ENCODE measurements at places on chromosomes 1 and 21.
A peak's percentile ranks its signal among the peaks of the same experiment; 100 is the strongest.

DNA sequence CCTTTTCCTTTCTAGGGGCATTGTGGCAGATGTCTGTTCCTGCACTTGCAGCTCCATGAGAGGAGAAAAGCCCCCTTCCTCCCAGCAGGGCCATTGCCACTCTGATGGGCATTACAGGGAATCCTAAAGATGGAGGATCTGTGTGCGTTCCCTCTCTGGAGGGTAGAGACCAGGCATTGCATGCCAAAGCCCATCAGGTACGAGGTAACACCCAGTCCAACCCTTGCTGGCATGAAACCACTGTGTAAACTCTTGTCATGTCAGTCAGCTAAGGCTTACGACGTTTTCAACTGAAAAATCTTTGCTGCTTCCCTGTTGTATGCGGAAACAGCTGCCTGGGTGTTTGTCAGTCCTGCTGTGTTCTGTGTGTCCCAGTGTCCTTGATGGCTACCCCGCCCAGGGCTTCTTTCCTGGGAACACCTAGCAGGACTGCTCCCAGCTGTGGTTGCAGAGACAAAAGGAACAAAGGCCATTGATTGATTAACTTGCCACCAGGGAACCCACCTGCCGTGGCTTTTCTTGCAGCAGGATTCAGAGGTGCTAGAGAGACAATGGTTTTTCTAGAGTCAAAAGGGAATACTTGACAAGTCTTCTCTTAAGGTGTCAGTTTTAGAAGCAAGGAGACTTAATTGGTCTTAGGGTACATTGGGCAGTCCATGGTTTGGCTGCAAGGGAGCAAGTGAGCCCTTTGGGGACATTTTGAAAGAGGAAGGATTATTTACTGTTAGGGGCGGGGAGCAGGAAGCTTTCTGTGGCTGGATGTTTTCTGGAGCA is 24.6 kb downstream of the B3GALT5 start:
- no peak for DNase-seq

DNA sequence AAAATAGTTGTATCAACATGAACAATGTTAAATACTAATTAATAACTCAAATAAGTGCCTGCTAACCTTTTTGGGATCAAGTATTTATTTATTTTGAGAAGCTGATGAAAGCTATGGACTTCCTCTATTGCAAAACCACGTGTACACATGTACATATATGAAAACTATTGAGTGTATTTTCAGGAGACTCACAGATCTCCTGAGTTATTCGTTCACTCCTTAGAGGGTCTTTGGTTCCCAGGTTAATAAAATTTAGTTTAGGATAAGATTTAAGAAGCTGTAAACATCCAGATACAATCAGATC is 130.5 kb downstream of the DISC1 start:
- DNase-seq, result no peak

- DNase-seq, result peak; percentile 53
Observed at GRCh38 chr1:32426489-32427255, 32.4 kb upstream of the BSDC1 start.

- DNase-seq, result no peak
Observed at GRCh38 chr1:200379940-200380588, 29.8 kb downstream of the ZNF281 start.

GRCh38 chr1:245687636-245688535 is 533.1 kb downstream of the KIF26B start:
- no peak for DNase-seq

- no peak for DNase-seq
Observed at GRCh38 chr1:203366476-203366875, 15.6 kb upstream of the FMOD start.

DNA sequence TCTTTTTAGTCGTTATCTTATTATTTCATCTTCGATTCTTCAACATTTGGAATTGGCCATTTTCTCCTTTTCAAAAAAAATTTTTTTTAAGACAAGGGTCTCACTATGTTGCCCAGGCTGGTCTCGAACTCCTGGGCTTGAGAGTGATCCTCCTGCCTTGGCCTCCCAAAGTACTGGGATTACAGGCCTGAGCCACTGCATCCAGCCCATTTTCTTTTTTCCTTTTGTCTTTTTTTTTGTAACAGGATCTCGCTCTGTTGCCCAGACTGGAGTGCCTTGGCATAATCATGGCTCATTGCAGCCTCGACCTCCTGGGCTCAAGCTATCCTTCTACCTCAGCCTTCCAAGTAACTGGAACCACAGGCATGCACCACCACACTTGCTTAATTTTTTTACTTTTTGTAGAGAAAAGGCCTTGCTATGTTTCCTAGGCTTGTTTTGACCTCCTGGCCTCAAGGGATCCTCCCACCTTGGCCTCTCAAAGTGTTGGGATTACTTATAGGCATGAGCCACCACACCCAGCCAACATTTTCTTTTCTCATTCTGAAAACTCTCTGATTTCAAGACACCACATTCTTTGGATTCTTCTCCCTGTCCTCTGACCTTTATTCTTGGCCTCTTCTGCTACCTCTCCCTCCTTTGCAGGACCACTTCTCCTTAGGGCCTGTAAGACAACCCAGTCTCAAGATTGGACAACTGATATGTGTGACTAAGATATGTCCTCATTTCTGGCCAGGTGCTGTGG is 6.0 kb upstream of the MAP1LC3C start:
- DNase-seq, result no peak

GRCh38 chr21:39952265-39952664 is 85.0 kb downstream of the PCP4 start:
- DNase-seq, result no peak

DNA sequence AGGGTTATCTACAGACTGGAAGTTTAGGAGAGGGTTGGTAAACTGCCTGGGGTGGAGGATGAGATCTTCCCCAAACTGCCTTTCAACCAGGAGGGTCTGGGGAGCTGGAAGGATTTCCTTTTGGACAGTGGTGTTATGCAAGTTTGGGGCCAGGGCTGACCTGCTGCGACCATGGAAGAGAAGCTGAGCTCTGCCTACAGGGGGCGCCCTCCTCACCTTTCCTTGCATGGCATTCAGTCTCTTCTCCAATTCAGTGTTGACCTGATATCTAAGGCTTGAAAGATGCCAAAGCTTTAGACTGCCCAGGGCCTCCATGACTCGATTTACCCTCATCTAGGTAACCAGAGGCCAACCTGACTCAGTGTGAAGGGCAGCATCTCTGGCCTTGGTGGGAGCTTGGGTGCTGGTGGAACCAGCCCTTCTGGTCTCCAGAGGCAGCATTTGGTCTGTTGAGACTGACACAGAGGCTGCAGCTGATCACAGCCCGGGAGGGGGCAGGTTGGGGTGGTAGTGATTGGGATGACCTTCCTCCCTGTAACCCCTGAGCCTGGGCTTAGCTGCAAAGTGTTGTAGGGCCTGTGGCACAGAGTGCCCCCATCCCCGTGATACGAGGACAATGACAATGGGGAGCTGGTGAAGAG is 170.0 kb downstream of the GRIK3 start:
- no peak for DNase-seq

DNA sequence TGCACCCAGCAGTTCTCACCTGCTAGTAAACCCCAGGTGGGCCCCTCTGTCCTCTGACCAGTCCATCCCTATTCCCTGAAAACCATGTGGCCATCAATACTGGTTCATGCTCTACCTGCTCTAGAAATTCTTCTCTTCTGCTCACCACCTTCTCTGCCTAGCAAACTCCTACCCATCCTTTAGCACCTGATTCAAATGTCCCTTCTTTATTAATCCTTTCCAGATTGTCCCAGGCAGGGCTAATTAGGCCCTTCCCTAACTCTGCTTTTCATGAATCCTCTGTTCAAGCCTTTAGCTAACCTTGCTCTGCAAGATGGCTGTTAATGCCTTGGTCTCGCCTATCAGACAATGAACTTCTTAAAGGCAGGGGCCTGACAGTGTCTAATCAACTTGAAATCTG is 62.1 kb upstream of the TRABD2B start:
- DNase-seq, result no peak

GRCh38 chr1:65478379-65479026 is 58.0 kb downstream of the LEPR start:
- DNase-seq, result no peak

DNA sequence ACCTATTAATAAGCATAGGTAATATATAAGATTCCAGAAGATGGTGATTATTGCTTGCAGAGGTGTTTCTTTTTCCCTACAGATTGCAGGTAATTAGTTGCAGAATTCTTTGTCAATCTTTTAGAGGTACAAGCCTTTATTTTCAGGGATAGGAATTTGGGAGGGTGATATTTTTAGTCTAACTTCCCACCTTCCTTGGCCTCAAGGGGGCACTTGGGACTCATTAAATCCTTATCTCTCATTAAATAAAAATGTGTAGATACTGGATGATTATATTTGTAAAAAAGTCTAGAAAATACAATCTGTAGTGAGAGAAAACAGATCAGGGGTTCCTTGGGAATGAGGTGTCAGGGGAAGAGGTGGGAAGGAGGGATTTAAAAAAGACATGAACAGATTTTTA is 179.2 kb downstream of the PATJ start:
- DNase-seq, result no peak

DNA sequence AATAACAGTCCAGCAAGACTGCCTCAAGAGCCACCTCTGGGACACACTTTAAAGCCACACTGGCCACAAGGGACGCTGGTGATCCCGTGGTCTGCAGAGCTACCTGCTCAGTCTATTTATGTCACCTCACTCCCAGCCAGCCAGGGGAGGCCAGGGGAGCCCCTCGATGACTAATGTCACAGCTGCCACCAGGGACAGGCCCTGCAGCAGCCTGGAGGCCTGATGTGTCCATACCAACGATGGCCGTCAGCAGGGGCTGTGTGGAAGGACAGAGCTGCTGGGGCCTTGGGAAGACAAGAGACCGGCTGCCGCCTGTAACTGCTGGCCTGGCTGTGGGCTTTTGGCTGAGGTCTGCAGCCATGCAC is 71.0 kb downstream of the SIK1 start:
- no peak for DNase-seq

DNA sequence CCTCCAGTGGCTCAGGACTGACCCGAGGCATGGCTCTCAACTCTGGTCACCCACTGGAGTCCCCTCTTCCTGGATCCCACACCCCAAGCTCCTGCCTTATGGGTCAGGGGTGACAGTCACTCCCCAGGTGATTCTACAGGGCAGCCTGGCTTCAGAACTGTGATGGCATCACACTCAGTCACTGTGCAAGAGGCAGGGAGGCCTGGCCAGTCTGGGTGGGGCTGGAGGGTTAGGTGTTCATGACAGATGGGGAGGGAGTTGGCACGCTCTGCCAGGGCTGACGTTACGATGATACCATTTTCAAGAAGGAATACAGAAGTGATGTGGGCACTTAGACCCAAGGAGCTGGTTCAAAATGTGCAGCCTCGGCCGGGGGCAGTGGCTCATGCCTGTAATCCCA is 25.2 kb upstream of the ABCG1 start:
- DNase-seq, result no peak

DNA sequence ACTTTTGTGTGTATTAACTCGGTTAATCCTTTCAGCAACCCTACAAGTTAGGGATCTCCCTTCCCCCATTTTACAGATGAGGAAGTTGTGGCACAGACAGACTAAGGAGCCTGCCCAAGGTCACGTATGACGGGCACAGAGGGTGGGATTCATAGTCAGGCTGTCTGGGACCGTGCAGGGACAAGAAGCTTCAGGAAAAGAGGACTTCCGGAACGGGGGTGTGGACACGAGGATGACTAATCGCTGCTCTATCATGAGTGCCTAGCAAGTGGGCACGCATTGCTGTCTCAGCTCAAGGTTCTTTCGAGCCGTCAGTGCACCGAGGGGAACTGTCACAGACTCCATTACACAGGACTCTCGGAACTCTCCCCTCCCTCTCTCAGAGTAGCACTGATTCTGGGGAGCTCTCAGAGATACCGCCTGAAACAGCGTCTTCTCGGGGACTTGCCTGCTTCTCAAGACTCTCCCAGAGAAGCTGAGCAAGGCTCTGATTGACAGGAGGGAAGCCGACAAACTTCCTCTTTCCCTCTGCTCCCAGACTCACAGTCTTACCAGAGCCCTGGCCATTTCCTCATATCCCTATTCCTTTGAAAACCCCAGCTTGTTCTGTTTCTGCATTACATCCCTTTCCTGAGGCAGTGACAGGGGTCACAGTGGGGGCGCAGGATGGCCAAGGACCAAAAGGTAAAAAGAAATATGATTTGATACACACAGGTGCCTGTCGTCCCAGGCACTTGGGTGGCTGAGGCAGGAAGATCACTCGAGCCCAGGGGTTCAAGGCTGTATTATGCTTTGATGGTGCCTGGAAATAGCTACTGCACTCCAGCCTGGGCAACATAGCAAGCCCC is 14.4 kb downstream of the FHAD1 start:
- peak; percentile 58 for DNase-seq

DNA sequence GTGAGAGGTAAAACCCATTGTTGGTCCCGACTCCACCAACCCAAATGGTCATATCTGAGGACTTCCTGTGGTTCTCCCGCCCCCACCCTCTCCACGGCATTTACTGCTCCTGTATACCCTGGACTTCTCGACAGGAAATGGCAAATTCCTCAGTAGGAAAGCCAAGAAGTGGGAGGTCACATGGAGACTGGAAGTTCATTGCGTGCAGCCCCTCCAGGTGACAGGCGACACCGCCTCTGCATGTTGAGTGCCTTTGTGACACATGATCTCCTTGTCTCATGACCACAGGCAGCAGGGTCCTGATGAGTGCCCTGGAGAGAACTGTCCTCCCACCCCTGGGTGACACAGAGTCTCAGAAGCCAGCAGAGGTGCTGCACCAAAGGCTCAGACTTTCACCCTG is 24.2 kb downstream of the ERG start:
- no peak for DNase-seq

DNA sequence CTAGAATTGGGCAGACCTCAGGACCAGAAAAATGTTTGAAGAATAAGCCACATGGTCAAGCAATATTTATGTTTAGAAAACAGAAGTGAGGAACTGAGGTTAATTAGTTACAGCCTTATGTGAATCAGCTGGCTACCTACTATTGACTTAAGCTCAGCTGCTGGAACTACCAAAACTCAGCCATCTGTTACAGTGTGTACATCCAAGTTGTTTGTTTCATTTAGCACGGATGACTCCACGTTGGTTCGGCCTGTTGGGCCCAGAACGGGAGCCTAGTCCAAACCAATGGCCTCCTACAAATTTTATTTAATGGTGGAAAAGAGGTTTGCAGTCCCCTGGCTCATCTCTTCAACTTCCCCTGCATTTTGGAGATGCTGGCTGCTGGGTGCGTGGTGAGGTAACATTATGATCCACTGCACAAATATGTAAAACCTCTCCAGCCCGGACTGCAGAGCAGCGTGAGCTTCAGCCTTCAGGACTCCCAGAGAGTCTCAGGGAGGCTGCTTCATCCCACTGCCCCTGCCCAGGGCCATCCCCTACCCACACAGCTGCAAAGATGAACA is 143.4 kb downstream of the ZZZ3 start:
- DNase-seq, result no peak

DNA sequence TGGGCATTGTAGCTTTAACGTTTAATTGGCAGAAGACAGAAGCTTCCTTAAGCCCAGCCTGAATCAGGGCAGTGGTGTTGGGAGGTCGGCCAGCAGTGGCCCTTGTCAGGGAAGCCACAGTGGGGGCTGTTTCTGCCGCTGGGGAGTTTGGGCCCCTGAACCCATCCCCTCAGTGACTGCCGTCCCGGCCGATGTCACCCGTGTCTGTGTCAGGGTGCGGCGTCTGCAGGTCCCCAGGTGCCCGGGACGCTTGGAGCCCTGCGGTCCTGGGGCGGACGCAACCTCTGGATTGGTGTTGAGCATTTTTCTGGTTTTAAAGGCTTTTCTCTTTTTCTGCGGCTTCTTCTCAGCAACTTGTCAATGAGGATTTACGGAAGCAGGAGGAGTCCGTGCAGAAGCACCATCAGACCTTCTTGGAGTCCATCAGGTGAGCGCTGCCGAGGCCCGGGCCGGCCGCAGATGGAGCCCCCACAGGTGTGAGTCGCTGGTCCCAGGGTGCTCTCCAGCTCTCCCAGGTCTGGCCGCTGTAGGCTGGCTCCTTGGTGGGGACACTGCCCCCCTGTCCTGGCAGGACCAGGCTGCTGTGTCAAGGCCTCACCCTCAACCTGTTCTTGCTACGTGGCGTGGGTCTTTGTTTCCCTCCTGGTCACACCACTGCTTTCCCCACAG is 2.3 kb downstream of the ATAD3C start:
- no peak for DNase-seq
